Naive B cell (primary cell): ENCODE measurements at places on chromosomes 12 and 14. TPM values are rescaled to one million over a fixed set of nuclear protein-coding genes. Genes with fewer than 3 reads are reported as not detected.

DNA sequence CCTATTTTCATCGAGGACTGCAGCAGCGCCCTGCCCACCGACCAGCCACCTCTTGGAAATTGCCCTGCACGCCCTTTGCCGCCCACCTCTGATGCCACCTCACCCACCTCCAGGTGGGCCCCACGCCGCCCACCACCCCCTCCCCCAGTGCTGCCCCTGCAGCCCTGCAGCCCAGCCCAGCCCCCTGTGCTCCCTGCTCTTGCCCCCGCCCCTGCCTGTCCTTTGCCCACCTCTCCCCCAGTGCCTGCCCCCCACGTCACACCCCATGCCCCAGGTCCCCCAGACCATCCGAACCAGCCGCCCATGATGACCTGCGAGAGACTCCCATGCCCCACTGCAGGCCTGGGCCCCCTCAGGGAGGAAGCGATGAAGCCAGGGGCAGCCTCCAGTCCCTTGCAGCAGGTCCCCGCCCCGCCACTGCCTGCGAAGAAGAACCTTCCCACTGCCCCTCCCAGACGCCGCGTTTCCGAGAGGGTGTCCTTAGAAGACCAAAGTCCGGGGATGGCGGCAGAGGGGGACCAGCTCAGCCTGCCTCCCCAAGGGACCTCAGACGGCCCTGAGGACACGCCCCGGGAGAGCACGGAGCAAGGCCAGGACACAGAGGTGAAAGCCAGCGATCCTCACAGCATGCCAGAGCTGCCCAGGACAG is 96.5 kb downstream of the LGMN start:
- H3K4me3 ChIP-seq, result peak overlapping the region; percentile 100
- peaks cover 17% of the 10 kb centered on the region for H3K36me3 ChIP-seq
- peaks cover 76% of the 10 kb centered on the region for H3K4me1 ChIP-seq
- DNase-seq, result peak; percentile 46
- H3K27me3 ChIP-seq, result no peaks in the 10 kb centered on the region

- H3K4me3 ChIP-seq, result no peak overlapping the region
- no peak overlapping the region for H3K27ac ChIP-seq
- no peak for DNase-seq
- H3K36me3 ChIP-seq, result no peaks in the 10 kb centered on the region
- peaks cover 13% of the 10 kb centered on the region for H3K27me3 ChIP-seq
Observed at GRCh38 chr12:124684971-124685688, 117.7 kb upstream of the NCOR2 start.

DNA sequence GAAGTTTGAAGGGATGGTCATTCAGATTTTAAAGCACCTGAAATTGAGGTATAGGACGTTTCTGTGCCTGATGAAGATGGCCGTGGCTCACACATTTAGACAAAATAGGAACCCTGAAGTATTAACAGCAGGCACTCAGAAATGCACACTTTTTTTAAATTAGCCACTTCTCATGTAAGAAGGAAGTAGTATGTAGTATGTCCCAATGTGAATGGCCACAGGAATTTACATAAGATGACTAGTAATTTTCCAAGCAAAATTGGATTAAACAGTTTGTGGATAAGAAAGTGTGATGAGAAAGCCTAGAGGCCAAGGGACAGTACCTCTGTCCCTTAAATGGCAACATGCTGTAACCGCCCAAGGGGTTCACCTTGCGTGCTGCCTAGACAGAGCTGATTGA is 1.8 kb upstream of the MIS18BP1 start:
- H3K4me3 ChIP-seq, result no peak overlapping the region
- H3K27ac ChIP-seq, result no peak overlapping the region
- peaks cover 16% of the 10 kb centered on the region for H3K4me1 ChIP-seq
- peaks cover 34% of the 10 kb centered on the region for H3K36me3 ChIP-seq
- no peak for DNase-seq

- no peak overlapping the region for H3K4me3 ChIP-seq
- H3K4me1 ChIP-seq, result peaks cover 17% of the 10 kb centered on the region
- peak overlapping the region; percentile 90 for H3K27ac ChIP-seq
- H3K36me3 ChIP-seq, result no peaks in the 10 kb centered on the region
- DNase-seq, result no peak
- H3K27me3 ChIP-seq, result no peaks in the 10 kb centered on the region
Observed at GRCh38 chr12:26845057-26845666, 12.2 kb upstream of the ITPR2 start.

GRCh38 chr14:64826333-64826732 is 53.4 kb downstream of the SPTB start:
- no peak overlapping the region for H3K4me3 ChIP-seq
- H3K4me1 ChIP-seq, result no peaks in the 10 kb centered on the region
- no peaks in the 10 kb centered on the region for H3K36me3 ChIP-seq
- no peak for DNase-seq
- H3K27me3 ChIP-seq, result peaks cover 48% of the 10 kb centered on the region

GRCh38 chr12:131115766-131116467 is 162.2 kb downstream of the ADGRD1 start:
- no peak overlapping the region for H3K4me3 ChIP-seq
- peaks cover 9% of the 10 kb centered on the region for H3K27me3 ChIP-seq
- peaks cover 6% of the 10 kb centered on the region for H3K36me3 ChIP-seq
- no peaks in the 10 kb centered on the region for H3K4me1 ChIP-seq
- no peak overlapping the region for H3K27ac ChIP-seq

DNA sequence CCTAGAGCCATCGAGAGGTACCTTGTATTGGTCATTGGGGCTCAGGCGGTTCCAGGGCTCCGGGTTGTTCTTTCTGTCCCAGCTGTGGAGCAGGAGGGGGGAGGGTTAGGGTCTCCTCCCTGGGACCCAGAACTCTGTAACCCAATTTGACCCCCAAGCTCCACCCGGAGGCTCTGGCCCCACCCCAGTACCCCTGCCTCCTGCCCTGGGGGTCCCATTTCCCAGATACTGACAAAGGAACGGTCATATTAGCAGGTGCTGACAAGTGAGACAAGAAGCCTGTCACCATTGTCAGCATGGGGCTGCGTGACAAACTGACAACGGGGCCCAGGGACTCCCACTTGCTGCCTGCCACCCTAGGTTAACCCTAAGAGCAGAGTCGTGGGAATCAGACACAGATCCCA is 6.2 kb downstream of the SHMT2 start:
- H3K27ac ChIP-seq, result peak overlapping the region; percentile 96
- peaks cover 21% of the 10 kb centered on the region for H3K27me3 ChIP-seq
- H3K4me1 ChIP-seq, result peaks cover 94% of the 10 kb centered on the region
- H3K4me3 ChIP-seq, result peak overlapping the region; percentile 78
- no peak for DNase-seq

GRCh38 chr12:52195065-52195730 is 3.4 kb upstream of the KRT80 start:
- peaks cover 10% of the 10 kb centered on the region for H3K27me3 ChIP-seq
- no peak for DNase-seq
- no peak overlapping the region for H3K4me3 ChIP-seq
- no peaks in the 10 kb centered on the region for H3K36me3 ChIP-seq
- no peak overlapping the region for H3K27ac ChIP-seq

The LRP1-AS gene
- not detected for polyA plus RNA-seq

The LYZ gene
- 56.8 TPM for polyA plus RNA-seq

The WSCD2 gene
- polyA plus RNA-seq, result 0.53 TPM

The PPM1H gene
- polyA plus RNA-seq, result 0.15 TPM

The TMEM132D gene
- not detected for polyA plus RNA-seq
